Endothelial cell of umbilical vein (primary cell): ENCODE measurements at places on chromosomes 11 and 22. TPM values are rescaled to one million over a fixed set of nuclear protein-coding genes. Genes with fewer than 3 reads are reported as not detected.

The CECR2 gene
- total RNA-seq, result 2.1 TPM in 1 of 2 replicates, not detected in the other

The GLYATL2 gene
- not detected in 2 replicates for total RNA-seq

The CBLIF gene
- total RNA-seq, result not detected in 2 replicates

The CFL1 gene
- total RNA-seq, result 1,783 and 1,844 TPM in 2 replicates

The RBMXL2 gene
- total RNA-seq, result 0.51 TPM in 1 of 2 replicates, not detected in the other

The ASCC2 gene
- 60.4 and 60.7 TPM in 2 replicates for total RNA-seq

The MS4A15 gene
- not detected in 2 replicates for total RNA-seq

The TRIM48 gene
- not detected in 2 replicates for total RNA-seq

The APOBEC3B gene
- 10.3 and 13.6 TPM in 2 replicates for total RNA-seq

The TRIM66 gene
- 8.6 and 11.7 TPM in 2 replicates for total RNA-seq

The CCDC83 gene
- total RNA-seq, result not detected in 2 replicates

The TEX12 gene
- 0.46 TPM in 1 of 2 replicates, not detected in the other for total RNA-seq

The SMTNL1 gene
- total RNA-seq, result not detected in 2 replicates

The TPP1 gene
- 101 and 124 TPM in 2 replicates for total RNA-seq

The CHRNA10 gene
- 1.8 and 3.0 TPM in 2 replicates for total RNA-seq

The DSCAML1 gene
- total RNA-seq, result not detected in 2 replicates

The PACSIN3 gene
- 27.2 and 29.0 TPM in 2 replicates for total RNA-seq

The NXPE4 gene
- not detected in 2 replicates for total RNA-seq

The SAA4 gene
- not detected in 2 replicates for total RNA-seq

The SLC43A3 gene
- 68.9 and 89.4 TPM in 2 replicates for total RNA-seq

The CCDC81 gene
- total RNA-seq, result 0.55 and 1.1 TPM in 2 replicates

The SSTR3 gene
- total RNA-seq, result not detected in 2 replicates

The PRDM11 gene
- 13.9 and 14.1 TPM in 2 replicates for total RNA-seq
